ENCODE measurements at places on chromosomes 3 and 15. TPM values are rescaled to one million over a fixed set of nuclear protein-coding genes. Genes with fewer than 3 reads are reported as not detected.

Gene NOX5
- 0.38 TPM for total RNA-seq

Gene SLC2A2
- total RNA-seq: not detected

Gene ISLR
- 0.41 TPM for total RNA-seq

Gene EPHB1
- total RNA-seq: not detected

Gene GABRB3
- 78.3 TPM for total RNA-seq

Gene PDIA5
- total RNA-seq: 24.2 TPM

Gene EPHA3
- not detected for total RNA-seq

Measured in A549 treated with DMSO at 1 μM for 4 hours (cell line).